ENCODE measurements at places on chromosomes 16 and 17. TPM values are rescaled to one million over a fixed set of nuclear protein-coding genes. Genes with fewer than 3 reads are reported as not detected.

The FAM20A gene
- 0.38 TPM for total RNA-seq

The CACNA1G gene
- not detected for total RNA-seq

The NHLRC4 gene
- total RNA-seq = 0.75 TPM

The CRYBA1 gene
- total RNA-seq = not detected

The CD300A gene
- total RNA-seq = 287 TPM

The ITGAD gene
- total RNA-seq = 2.9 TPM

The HYDIN gene
- 0.82 TPM for total RNA-seq

The NHERF1 gene
- total RNA-seq = 362 TPM

The SHISA9 gene
- total RNA-seq = not detected

All from natural killer cell (primary cell).